ENCODE measurements at places on chromosomes 12 and 14. TPM values are rescaled to one million over a fixed set of nuclear protein-coding genes. Genes with fewer than 3 reads are reported as not detected.

ADAMTS20 gene
- not detected for polyA plus RNA-seq

HEBP1 gene
- 38.4 TPM for polyA plus RNA-seq

KIF21A gene
- 15.7 TPM for polyA plus RNA-seq

TMEM121 gene
- polyA plus RNA-seq, result 0.60 TPM

BIN2 gene
- 0.47 TPM for polyA plus RNA-seq

MYRFL gene
- 0.12 TPM for polyA plus RNA-seq

FOXG1 gene
- polyA plus RNA-seq, result not detected

KITLG gene
- 1.5 TPM for polyA plus RNA-seq

GYS2 gene
- polyA plus RNA-seq, result not detected

SOAT2 gene
- 0.07 TPM for polyA plus RNA-seq
